ENCODE measurements at places on chromosomes 13 and 19. TPM values are rescaled to one million over a fixed set of nuclear protein-coding genes. Genes with fewer than 3 reads are reported as not detected.

GRCh38 chr19:4186087-4186993 lies 3.9 kb downstream of the ANKRD24 start:
- no peak for DNase-seq

DNA sequence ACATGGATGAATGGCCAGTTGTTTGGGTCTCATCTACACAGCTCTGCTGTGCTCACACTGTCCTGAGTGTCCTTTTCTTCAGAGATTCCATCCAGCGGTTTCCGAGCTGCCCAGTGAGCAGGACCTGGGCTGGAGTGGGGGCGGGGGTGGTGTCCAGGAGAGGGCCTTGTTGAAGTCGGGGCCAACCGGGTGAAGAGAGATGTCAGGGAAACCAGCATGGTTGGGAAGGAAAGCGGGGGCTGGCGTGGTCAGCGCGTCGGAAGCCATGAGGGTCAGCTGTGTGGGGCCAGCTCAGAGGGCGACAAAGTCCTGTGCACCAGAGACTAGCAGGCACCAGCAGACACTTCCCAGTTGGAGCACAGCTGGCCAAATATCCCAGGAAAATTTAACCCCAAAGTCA lies 37.8 kb upstream of the SOX1 start:
- DNase-seq = no peak

PSG3 gene
- not detected for total RNA-seq

DNA sequence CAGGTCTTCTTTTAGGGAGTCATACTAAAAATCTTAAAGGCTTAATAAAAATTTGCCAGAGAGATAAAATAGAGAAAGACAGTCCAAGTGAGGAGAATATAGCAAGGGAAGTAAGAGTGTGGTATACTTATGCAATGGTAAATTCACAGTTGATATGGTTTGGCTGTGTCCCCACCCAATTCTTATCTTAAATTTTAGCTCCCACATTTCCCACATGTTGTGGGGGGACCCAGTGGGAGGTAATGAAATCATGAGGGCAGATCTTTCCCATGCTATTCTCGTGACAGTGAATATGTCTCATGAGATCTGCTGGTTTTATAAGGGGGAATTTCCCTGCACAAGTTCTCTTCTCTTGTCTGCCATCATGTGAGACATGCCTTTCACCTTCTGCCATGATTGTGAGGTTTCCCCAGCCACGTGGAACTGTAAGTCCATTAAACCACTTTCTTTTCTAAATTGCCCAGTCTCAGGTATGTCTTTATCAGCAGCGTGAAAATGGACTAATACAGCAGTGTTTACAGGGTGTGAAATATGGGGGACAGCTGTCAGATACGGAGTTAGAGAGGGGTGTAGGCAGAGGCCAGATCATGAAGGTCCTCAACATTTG lies 115.4 kb downstream of the UGGT2 start:
- no peak for DNase-seq

SLC25A41 gene
- total RNA-seq = not detected

DNA sequence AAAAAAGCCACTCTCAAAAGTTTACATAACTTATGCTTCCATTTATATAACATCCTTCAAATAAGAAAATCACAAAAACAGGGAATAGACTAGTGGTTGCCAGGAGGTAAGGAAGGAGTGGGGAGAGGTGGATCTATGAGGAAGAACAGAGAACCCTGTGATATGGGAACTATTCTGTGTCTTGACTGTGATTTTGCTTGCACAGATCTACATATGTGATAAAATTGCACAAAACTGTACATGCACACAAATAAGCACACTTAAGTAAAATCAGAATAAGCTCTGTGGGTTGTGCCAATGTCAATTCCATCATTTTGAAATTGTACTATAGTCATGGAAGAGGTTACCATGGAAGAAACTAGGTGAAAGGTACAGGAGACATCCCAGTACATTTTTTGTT lies 121.6 kb upstream of the SGCG start:
- no peak for DNase-seq

GRCh38 chr19:6141217-6141616 lies 5.8 kb downstream of the ACSBG2 start:
- no peak for DNase-seq

Measured in kidney epithelial cell (primary cell).